Activated CD4-positive, alpha-beta T cell treated with anti-CD3 and anti-CD28 coated beads for 36 hours (primary cell): ENCODE measurements at places on chromosomes 16 and 17. TPM values are rescaled to one million over a fixed set of nuclear protein-coding genes. Genes with fewer than 3 reads are reported as not detected.

- peak; percentile 56 for DNase-seq
Measured at GRCh38 chr17:48429156-48429555, 858 bp downstream of the SKAP1 start.

DNA sequence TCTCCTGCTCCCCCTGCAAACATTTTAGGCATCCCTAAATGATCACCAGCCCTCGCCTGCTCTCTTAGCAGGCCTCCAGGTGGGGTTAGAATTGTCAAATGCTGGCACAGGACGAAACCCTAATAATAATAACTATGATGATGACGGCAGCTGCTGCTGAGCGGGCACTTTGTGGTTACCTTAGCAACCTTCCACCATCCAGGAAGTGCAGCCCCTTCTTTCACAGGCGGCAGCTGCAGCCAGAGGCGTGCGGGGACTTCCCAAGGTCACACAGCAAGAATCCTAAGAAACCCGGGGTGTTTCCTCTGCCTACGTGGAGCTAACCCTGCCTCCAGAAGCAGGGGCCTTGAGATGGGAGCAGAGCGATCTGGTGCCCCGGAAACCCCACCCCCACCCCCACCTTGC is 22.4 kb upstream of the EIF1 start:
- peak; percentile 81 for DNase-seq

GRCh38 chr17:75965468-75965867 is 13.5 kb downstream of the ACOX1 start:
- no peak for DNase-seq

TBX4 gene
- total RNA-seq: not detected

DNA sequence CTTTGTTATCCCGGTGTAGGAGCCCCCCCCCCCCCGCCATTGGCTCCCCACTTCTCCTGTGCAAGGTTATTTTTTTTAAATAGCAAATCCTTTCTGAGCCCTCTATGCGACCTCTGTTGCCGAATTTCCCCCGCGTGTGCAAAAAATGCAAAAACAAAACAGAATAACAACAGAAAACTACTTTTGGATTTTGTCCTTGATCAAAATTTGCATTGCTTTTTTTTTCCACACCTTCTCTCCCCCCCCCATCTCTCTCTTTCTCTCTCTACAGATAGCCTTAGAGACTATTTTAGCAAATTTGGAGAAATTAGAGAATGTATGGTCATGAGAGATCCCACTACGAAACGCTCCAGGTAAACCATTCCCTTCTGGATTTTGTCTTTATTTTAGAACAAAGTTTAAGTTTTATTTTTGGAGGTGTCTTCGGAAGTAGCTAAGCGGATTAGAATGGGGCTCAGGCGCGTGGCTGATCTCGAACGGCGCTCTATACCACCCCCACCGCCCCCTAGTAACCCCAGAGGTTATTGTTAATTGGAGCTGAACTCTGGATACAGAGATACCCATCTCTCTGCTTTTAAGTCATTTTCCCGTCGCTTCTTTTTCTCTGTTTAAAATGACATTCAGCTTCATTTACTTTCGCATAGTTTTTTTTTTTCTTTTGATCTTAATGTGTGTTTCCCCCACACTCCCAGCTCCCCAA is 1.0 kb downstream of the MSI2 start:
- peak; percentile 55 for DNase-seq
